ENCODE measurements at places on chromosomes 4 and X.
A peak's percentile ranks its signal among the peaks of the same experiment; 100 is the strongest.

DNA sequence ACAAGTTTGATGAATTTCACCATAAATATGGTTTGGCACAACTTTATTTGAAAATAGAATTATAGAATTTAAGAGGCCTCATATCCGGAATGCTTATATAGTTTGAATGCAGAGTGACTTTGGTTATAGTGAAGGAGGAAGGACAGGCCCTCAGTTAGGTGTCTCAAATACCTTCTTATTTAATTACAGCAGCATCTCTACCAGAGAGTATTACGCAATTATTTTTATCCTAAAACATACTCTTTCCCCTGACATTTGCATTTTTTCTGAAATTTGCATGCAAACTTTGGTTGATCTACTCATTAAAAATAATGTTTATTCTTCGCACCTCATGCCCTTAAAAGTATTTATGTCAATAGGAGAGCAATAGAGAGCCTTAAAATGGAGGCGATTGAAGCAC is 305.4 kb downstream of the PACRGL start:
- DNase-seq: no peak

GRCh38 chr4:40662962-40663604 is 33.4 kb upstream of the RBM47 start:
- DNase-seq: peak; percentile 19

DNA sequence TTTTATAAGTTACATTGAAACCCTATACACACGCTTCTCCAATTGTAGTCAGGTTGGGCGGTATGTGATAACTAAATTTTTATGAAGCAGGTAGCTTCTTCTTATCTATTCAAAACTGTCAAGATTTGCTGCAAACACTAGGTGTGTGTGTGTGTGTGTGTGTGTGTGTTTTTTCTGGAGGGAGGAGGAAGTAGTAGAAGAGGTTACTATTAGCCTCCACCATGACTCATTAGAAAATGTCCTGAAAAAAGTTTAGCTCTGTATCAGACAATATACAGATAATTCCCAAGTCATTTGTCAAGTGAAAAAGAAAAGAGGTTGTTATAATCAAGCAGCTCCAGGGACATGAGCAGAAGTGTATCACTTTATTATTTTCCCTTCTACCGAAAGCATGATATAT is 33.9 kb downstream of the PCDH7 start:
- no peak for DNase-seq

DNA sequence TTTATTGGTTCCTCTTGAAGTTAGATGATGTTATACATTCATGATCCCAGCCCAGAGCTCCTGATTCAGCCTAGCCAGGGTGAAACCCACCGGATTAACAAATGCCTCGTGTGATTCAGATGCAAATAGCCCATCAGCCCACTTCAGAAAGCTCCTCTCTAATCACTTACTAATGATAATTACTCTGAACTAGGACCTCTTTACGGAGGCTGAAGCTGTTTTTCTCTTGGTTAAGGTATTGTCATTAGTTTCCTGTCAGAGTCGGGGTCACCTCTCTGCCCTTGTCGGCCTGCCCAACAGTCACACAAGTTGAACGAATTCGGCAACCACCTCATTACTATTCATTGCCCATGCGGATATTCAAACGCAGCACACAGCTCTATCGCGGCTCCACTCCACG is 36.6 kb downstream of the ZFP42 start:
- DNase-seq: no peak

GRCh38 chr4:119479835-119480234 is 148.8 kb downstream of the PDE5A start:
- no peak for DNase-seq

All from activated naive CD4-positive, alpha-beta T cell treated with anti-CD3 and anti-CD28 coated beads, Interleukin-2, amount 50 U/mL, for 16 hours (primary cell).